ENCODE measurements at places on chromosomes 6 and 20. TPM values are rescaled to one million over a fixed set of nuclear protein-coding genes. Genes with fewer than 3 reads are reported as not detected.

SPATS1 gene
- not detected for total RNA-seq

PDYN gene
- total RNA-seq: not detected

TBX18 gene
- total RNA-seq: not detected

RGS17 gene
- total RNA-seq: not detected

RIPOR2 gene
- total RNA-seq: 380 TPM

WFDC10B gene
- not detected for total RNA-seq

CDH26 gene
- total RNA-seq: 0.58 TPM

OPRL1 gene
- 1.9 TPM for total RNA-seq

TRAPPC3L gene
- not detected for total RNA-seq

POFUT1 gene
- total RNA-seq: 20.1 TPM

PRRT1 gene
- 0.35 TPM for total RNA-seq

IMPG1 gene
- total RNA-seq: not detected

SLC17A3 gene
- total RNA-seq: not detected

SRMS gene
- not detected for total RNA-seq

RBM24 gene
- total RNA-seq: not detected

OOEP gene
- total RNA-seq: not detected

SEL1L2 gene
- total RNA-seq: not detected

FIG4 gene
- 10.5 TPM for total RNA-seq

CRISP3 gene
- not detected for total RNA-seq

TAAR1 gene
- not detected for total RNA-seq

NRSN1 gene
- total RNA-seq: not detected

RTEL1 gene
- total RNA-seq: 39.2 TPM

KCNS1 gene
- total RNA-seq: 0.12 TPM

SLC22A7 gene
- total RNA-seq: not detected

JARID2 gene
- 36.4 TPM for total RNA-seq

SMOC2 gene
- not detected for total RNA-seq

BPIFB1 gene
- total RNA-seq: not detected

ADISSP gene
- total RNA-seq: 22.3 TPM

ZSCAN23 gene
- total RNA-seq: 1.6 TPM

PHIP gene
- 28.5 TPM for total RNA-seq

BMP5 gene
- not detected for total RNA-seq

FAM217A gene
- total RNA-seq: not detected

EDN1 gene
- not detected for total RNA-seq
